Right cardiac atrium (tissue), 5 donors: ENCODE measurements at places on chromosomes 5 and 9.

DNA sequence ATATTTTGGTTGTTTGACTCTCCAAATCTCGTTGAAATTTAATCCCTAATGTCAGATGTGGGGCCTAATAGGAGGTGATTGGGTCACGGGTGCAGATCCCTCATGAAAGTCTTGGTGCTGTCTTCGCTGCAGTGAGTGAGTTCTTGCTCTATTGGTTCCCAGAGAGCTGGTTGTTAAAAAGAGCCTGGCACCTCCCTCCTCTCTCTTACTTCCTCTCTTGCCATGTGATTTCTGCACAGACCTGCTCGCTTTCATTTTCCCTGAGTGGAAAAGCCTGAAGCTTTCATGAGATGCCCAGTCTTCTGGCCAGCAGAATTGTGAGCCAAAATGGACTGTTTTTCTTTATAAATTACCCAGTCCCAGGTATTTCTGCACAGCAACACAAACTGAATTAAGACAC lies 221.6 kb downstream of the MAT2B start:
- no peak for DNase-seq

DNA sequence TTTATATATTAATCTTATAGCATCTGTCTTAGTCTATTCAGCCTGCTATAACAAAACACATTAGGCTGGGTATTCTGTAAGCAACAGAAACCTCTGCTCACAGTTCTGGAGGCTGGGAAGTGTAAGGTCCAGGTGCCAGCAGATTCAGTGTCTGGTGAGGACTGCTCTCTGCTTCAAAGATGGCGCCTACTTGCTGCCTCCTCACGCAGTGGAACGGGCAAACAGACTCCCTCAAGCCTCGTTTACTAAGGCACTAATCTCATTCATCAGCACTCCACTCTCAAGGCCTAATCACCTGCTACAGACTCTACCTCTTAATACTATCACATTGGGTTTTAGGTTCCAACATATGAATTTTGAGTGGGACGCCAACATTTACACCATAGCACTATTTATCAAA lies 5.2 kb upstream of the TBC1D2 start:
- DNase-seq = no peak

DNA sequence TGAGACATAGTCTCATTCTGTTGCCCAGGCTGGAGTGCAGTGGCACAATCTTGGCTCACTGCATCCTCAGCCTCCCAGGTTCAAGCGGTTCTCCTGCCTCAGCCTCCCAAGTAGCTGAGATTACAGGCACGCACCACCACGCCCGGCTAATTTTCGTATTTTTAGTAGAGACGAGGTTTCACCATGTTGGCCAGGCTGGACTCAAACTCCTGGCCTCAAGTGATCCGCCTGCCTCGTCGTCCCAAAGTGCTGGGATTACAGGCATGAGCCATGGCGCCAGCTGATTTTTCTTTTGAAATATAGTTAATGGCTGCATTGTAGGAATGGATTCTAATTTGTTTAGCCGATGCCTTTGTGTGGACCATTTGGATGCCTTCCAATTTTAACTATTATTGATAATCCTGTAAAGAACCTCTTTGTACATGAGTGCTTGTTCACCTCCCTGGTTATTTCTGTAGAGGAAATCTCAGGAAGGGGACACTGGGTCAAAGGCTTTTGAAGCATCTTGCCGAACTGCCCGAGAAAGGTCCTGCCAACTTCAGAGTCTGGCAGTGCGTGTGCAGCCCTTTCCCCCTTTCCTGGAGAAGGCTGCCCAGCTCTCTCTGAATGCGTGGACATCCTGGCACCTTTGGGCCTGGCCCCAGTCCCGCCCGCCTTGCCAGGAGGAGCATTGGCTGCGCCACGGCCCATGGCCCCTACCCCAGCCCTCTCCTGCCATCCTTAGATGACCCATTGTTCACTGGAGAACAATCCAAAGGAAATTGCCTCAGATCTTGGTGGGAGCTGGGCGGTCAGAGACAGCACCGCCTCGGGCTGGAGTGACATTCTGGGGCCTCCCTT lies 8.9 kb upstream of the NUP214 start:
- DNase-seq = peak; percentile 64

DNA sequence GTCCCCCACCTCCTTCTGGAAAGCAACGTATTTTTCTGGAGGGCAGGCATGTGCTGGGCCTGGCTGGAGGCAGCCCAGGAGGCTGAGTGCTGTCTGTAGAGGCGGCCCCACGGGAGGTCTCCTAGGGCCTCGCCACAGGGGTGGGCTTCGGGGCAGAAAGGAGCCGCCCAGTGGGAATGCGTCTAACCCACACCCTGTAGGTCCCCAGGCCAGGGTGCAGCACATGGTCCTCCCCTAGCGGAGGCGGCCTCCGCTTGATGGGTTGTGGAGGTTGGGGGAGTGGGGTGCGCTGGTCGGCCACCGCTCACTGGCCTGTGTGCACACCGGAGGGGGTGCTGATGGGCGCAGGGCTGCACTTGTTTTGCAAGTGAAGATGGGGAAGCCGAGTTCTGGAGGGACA lies 48.3 kb upstream of the UBAC1 start:
- peak; percentile 19 for DNase-seq

- DNase-seq = no peak
Measured at GRCh38 chr5:39143151-39143860, 69.1 kb upstream of the RICTOR start.

DNA sequence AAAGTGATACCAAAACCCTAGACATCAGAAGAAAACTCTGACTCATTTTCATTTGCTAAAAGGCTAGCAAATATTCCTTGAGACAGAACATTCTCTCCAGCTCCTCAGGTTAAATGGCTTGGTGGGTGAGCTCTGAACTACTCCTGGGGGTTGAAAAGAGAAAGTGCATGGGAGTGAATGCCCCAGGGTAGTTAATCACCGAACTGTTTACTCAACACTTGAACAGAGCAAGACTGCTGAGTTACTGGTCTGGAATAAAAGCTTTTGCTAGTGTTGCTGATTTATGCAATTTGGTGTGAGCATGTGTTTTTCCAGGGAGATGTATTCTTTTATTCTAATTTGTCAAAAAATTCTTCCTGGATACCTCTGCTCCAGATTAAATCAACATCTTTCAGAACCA lies 88.3 kb upstream of the PRDM9 start:
- DNase-seq = no peak

DNA sequence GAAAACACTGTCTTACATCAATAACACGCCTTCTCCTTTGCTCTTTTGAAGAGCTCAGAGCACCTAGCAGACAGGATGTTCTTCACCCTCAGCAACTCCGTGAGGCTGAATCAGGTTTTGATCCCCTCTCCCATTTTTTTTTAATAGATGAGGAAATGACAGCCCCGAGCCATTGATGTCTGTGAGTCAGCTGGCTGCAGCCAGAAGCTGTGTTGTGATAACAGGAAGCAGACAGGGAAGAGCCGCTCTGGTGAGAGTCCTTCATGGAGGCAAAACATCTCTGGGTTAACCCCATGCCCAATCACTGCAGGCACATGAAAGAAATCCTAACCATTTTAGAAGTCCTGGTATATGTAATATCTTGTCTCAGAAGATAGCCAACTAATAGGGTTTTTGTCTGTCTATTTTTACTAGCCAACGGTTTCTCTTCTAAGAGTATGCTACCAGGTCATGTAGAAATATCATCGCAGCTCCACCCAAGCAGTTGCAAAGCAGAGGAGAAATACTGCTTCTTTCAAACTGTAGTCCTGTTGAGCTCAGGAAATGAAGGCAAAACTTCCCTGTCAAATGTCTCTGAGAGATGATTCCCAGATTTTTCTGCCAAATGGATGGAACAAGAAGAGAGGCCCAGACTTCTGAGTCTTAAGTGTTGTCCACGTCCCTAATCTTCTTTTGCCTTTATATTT lies 568.9 kb downstream of the CCDC171 start:
- DNase-seq = no peak

DNA sequence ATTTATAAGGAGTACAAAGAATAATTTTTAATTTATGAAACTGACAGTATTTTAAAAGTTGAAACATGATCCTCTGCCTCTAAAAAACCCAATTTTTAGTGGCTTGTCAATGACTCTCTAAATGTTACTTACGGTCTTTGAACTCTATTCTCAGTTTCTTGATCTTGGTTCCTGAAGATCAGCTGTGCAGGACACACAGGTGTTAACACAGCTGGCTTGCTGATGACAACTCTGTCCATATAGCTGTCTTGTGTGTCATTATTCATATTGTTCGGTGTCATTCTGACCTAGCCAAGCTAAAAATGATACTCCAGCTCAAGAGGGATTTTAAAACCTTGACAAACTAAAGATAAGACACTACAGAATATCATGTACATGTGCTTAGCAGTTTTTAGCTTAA lies 314.5 kb downstream of the CCDC171 start:
- no peak for DNase-seq

GRCh38 chr5:59079622-59080620 lies 497.0 kb downstream of the RAB3C start:
- peak; percentile 10 for DNase-seq

- DNase-seq = no peak
Measured at GRCh38 chr9:5326893-5327548, 12.7 kb downstream of the RLN1 start.

DNA sequence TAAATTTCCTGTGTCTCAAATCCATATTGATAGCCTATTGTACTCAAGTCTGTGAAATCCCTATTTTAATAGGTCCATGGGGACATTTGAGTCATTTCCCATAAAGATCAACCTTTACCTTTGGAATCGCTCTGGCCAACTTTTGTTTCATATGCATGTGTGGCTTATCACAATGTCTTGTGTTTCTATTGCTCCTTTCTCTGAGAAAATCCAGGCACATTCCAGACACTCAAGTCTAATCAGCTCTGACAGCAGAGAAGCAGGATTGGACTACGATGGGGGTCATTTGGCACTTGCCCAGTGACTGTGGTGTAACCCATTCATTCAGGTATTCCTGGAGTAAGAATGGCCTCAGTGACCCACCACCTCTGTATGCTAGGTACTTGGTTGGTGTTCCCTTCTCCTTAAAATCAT lies 48.4 kb downstream of the ACTBL2 start:
- no peak for DNase-seq
